ENCODE measurements at places on chromosomes 12 and 14.
A peak's percentile ranks its signal among the peaks of the same experiment; 100 is the strongest.

GRCh38 chr14:106686533-106686932, 1160.2 kb downstream of the TMEM121 start:
- no peak for DNase-seq

DNA sequence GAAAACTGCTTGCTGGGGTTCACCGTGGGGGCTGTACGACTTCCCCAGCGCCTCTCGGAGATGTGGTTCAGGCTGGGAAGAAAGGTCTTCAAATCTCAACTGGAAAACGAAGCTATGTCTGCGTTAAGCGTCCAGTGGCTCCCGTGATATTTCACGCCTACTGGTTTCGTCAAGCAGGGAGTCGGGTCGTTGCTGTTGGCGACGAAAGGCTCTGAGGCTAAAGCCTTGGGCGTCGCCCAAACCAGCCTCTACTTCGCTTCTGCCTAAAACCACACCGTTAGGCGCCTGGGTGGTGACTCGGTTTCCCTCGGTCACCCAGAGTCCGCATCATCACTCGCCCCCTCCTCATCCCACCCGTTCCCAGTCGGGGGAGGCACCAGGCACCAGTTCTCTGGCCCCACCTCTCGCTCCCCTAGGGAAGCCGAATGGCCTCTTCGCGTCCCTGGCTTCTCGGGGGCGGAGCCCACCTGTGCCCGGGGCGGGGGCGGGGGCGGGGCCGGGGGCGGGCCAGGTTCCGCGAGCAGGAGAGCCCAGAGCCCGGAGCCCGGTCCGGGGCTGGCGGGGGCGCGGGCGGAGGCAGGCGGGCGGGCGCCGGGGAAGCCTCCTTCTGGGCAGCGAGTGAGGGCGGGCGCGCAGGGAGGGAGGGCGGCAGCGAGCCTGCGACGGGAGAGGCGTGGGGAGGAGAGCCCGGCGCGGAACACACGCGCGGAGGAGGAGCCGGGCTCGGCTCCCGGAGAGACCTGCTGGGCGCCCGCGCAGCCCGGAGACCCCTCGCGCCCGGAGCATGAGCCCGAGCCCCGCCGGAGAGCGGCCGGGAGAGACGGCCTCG, at the start of gene B4GALNT3:
B4GALNT3 (plus strand) TSS at position 510 of the 829 bp plus-strand sequence. CDS start 438 bp downstream, outside the sequence.
- peak; percentile 57 for DNase-seq

GRCh38 chr14:93328546-93328945, 4.3 kb downstream of the BTBD7 start:
- no peak for DNase-seq

GRCh38 chr12:86659985-86660384, 403.8 kb upstream of the MGAT4C start:
- DNase-seq = no peak

DNA sequence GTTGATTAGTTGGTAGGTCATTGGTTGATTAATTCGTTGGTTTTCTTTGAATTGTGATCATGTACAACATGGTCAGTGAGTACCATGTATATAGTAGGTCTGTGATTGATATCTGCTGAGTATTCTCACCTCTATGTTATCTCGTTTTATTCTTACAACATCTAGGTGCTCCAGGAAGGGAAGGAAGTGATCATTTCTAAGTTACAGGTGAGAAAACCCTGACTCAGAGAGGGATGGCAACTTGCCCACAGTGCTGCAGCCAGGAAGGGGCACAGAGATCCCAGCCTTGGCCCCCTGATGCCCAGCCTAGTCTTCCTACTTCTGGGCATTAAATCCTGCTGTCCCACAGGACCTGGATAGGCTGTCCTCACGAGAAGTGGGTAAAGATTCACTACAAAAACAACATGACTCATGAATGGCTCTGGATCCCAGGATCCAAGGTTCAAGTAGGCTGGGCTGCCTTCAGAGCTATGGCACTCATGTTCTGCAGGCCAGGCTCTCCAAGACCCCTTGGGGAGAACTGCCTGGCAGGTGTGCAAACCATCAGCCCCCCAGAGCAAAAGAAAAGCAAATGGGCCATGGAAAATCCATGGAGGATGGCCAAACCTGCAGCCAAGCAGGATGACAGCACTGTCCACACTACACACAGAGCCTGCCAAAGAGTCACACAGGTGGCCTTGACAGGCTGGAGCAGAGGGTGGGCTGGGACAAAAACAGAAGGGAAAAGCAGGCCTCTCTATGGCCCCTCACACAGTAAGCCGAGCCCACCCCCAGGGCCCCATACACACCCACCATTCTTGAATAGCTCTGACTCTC, 146.2 kb downstream of the BCL11B start:
- DNase-seq = no peak

DNA sequence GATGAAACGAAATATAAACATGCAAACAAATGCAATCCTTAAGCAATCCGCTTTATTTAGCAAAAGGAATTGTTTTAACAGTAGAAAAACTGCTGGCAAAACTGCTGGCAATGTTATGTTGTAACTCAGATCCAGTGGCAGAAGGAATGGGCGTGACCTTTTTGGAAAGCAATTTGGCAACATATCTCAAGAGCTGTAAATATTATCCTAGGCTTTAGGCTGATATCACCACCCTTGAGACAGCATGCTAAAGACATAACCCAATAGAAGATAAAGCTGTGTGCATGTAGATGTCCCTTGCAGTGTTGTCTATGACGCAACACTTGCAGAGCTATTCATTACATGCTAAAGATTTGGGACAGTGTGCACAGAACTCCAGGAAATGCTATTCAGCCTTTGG, 138.5 kb downstream of the DICER1 start:
- DNase-seq = no peak

GRCh38 chr12:102439426-102440405, 40.6 kb downstream of the IGF1 start:
- DNase-seq = no peak

- no peak for DNase-seq
These were observed 39.4 kb upstream of the BEGAIN start for GRCh38 chr14:100626614-100627013.

GRCh38 chr12:131415781-131416180, 295.1 kb upstream of the SFSWAP start:
- DNase-seq = peak; percentile 28

DNA sequence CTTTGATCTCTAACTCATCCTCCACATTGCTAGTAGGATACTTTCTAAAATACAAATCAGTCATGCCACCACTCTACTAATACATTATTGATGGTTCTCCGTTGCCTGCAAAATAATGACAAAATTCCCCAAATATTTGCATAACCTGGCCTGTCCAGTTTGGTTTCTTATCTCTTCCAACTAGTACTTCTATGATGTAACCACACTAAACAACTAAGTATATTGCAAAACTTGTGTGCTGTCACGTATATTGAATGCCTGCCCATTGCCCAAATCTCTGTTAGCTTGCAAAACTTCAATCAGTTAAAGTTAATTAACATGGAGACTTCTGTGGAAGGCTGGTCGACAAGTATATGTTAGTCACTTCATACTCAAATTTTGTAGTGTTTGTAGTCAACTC, 6.5 kb downstream of the OR6C74 start:
- no peak for DNase-seq

DNA sequence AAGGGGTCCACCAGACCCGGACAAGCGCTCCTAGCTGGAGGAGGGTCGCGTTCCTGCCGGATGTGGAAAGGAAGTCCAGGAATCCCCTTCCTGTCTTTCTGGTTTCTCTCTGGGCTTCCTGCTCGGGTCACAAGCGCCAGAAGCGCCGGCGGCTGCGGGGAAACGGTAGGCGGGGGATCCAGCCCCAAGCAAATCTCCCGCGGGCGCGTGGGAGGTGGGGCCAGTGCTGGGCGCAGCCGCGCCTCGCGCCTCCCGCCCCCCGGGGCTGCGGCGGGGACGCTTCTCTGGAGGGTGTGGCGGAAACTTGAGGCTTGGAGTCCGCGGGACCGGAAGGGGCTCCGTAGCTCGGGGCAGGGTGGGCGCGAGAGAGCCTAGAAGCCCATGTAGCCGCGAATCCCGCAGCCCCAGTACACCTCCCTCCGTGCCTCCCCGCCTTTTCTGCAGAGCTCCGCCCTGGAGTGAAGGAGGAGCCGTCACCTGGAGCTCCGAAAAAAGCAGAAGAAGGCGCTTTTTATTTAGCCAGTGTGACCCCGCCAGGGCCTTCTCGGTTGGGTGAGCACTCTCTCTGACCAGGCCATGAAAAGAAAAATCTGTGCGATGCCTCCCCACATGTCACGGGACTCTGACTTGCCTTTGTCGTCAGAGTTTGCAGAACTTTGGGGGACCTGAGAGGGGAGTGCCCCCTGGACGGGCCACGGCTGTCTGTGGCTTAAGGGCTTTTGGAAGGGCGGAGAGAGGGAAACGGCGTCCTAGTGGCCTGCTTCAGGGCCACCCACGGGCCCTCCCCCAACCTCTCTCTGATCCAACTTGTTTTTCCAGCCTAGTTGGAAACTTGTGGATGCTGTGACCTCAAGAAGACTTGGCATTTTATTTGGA, 21.4 kb upstream of the CLEC2D start:
- DNase-seq = peak; percentile 72

DNA sequence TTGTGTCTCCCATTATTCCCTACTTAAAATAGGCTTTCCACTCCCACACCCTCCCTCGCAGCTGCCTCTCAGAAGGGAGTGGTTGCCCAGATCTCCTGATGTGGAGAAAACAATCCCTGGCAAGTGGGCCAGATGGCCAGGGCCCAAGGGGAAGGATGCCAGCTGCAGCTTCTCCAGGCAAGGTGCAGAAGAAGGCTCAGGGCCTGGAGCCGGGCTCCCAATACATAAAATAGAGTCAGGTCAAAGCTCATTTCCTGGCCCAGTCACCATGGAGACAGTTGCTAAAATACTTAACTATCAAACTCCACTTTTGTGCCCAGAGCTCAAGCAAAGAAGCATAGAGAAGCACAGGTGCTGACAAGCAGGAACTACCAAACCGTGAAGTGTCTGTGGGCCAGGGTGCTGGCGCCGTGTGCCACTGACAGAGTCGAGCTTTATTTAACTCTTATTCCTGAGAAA, 45.7 kb upstream of the ITPR2 start:
- DNase-seq = peak; percentile 38

DNA sequence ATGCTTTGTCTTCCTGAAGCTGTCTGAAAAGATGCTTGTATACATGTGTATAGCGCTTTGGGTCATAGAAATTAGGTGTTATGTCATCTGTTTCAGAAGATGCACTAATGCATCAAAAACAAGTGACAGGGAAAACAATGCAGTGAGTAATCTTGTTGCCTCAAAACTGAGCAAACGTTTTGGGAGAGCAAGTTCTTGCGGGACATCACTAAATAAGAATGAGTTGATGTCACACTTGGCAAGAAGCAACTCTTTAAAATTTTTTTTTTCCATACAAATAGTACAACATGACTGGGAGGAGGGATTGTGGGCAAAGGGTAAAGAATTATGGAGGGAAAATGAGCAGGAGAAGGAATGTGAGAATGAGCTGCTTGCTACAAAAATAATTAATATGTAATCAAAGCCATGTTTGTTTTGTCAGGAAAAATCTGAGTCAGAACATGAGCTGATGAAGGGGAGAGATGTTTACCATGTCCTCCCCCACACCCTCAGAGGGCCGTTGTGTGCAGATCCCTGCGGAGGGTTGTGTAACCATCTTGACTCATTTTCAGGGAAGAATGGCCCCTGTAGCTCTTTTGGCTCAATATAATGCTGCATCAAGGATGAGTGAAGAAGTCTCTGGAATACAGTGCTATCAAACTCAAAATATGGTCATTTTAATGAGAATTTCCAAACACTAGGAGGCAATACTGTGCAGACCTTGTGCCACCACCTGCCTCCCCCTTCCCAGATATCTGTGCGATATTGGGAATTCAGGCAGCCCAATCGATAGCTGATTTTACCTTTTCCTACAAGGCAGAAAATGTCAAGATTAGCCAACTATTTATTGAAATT, 41.4 kb downstream of the BORCS5 start:
- peak; percentile 81 for DNase-seq

DNA sequence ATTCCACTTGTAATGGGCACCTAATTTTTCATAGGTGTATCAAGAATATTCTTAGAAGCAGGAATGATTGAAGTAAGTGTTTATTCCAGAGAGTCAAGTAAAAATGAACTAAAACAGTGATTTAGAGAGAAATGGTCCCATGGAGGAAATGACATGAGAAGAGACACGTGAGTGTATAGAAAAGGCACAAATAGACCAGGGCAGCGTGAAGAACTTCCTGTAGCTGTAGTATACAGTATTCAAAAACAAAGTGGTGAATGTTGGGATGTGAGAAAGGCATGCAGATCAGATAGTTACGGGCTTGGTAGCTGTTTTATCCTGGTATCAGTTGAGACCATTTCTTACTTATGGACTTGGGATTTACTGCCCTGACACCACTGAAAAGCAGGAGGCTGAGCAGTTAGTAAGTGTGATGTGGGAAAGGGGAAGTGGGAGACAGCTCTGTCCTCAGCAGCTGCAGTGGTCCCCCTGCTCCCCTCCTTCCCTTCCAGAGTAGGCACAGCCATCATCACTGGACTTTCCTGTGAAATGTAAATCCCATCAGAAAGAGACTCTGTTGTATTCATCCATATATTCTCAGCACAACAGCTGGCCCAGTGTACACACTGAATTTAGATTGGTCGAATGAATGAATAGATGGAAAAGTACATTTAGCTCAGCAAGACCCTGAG, 16.8 kb upstream of the TESPA1 start:
- DNase-seq = no peak

GRCh38 chr14:39060818-39061437, 42.1 kb downstream of the SEC23A start:
- no peak for DNase-seq

- DNase-seq = no peak
These were observed 28.4 kb downstream of the RAD9B start for GRCh38 chr12:110530511-110530910.

DNA sequence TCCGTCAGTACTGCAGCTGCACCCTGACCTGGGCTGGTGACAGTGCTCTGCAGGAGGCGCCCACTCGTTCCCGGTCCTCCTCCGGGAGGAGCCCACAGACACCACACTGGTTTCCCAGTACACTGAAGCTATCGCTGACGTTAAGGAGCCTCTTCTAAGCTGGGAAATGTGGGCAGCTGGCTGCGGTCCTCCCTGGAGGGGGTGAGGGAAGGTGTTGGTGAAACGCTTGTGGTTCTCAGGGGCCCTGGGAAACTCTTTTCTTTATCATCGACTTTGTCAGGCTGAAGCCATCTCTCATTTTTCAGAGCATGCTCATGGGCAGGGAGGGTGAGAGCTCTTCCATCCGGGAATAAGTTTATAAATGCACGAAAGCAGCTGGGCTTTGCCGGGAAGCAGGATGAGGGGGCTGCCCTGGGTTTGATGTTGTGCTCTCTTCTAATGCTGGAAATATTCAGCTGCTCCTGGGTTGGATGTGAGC, 176.0 kb downstream of the CHST11 start:
- DNase-seq = no peak

GRCh38 chr14:21264025-21264801, 5.0 kb downstream of the HNRNPC start:
- DNase-seq = no peak

Measured in tibial artery (tissue), 4 donors.